ENCODE measurements at places on chromosomes 1 and 21. TPM values are rescaled to one million over a fixed set of nuclear protein-coding genes. Genes with fewer than 3 reads are reported as not detected.

GRCh38 chr1:115726161-115726560 lies 42.4 kb downstream of the CASQ2 start:
- H3K4me1 ChIP-seq = peaks cover 17% of the 10 kb centered on the region
- DNase-seq = no peak
- no peak overlapping the region for H3K4me3 ChIP-seq
- H3K27me3 ChIP-seq = no peaks in the 10 kb centered on the region
- no peak overlapping the region for H3K27ac ChIP-seq

GRCh38 chr21:32941263-32941662 lies 84.5 kb upstream of the OLIG2 start:
- H3K27me3 ChIP-seq = peaks cover 50% of the 10 kb centered on the region
- H3K4me1 ChIP-seq = no peaks in the 10 kb centered on the region
- peaks cover 4% of the 10 kb centered on the region for H3K36me3 ChIP-seq
- no peak for DNase-seq

The TSPAN2 gene
- 0.42 TPM for total RNA-seq

GRCh38 chr1:91754348-91754747 lies 131.6 kb downstream of the TGFBR3 start:
- peaks cover 23% of the 10 kb centered on the region for H3K4me1 ChIP-seq
- no peaks in the 10 kb centered on the region for H3K27me3 ChIP-seq
- DNase-seq = no peak
- no peak overlapping the region for H3K27ac ChIP-seq

The ZNF648 gene
- total RNA-seq = not detected

DNA sequence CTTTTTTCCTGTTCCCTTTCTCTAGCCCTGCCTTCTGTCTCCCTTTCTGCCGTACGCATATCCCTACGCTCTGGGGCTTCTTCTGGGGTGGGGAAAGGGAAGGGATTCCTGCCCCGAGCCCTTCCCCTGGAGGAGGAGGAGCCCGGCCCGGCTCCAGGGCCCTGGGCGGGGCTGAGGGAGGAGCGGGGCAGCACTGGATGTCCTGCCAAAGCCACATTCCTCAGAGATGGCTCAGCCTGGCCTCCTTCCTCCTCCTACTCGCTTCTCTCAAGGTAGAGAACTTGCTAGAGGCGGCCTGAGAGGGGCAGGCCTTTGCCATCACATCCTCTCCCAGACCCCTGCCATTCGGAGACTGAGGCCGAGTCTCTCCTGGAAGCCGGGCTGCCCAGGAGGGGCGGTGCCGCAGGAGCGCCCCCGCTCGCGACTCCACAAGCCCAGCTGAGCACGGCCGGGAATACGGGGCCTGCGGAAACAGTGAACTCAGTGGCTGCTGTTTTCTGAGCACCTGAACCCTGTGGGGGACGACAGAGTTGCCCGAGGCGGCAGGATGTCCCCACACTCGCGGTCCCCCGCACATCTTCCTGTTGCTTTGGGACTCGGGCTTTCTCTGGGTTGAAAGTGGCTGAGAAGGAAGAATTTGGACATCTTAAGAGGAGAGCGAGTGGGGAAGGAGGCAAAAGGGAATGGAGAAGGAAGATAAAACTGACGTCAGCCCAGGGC lies 12.2 kb downstream of the ADAMTSL4 start:
- H3K4me1 ChIP-seq = peaks cover 46% of the 10 kb centered on the region
- no peaks in the 10 kb centered on the region for H3K27me3 ChIP-seq
- peak; percentile 100 for DNase-seq
- H3K36me3 ChIP-seq = peaks cover 46% of the 10 kb centered on the region

DNA sequence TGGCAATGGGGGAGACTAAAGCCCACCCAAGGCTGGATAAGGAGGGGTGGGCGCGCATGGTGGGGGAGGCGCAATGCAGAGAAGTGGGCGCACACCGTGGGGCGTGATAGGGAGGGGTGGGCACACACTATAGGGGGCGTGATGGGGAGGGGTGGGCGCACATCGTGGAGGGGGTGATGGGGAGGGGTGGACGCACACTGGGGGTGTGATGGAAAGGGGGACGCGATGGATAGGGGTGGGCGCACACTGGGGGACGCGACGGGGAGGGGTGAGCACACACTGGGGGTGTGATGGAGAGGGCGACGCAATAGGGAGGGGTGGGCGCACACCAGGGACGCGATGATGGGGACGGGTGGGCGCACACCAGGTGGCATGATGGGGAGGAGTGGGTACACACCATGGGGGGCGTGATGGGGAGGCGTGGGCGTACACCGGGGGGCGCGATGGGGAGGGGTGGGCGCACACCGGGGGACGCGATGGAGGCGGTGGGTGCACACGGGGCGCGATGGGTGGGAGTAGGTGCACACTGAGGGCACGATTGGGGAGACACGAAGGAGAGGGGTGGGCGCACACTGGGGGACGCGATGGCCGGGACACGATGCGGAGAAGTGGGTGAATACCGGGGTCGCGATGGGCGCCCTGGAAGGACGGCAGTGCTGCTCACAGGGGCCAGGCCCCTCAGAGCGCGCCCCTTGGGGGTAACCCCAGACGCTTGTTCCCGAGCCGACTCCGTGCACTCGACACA lies 929 bp downstream of the SUMO3 start:
- peaks cover 14% of the 10 kb centered on the region for H3K36me3 ChIP-seq

The BRDT gene
- not detected for total RNA-seq

GRCh38 chr1:53519421-53519820 lies 60.2 kb downstream of the DMRTB1 start:
- H3K36me3 ChIP-seq = no peaks in the 10 kb centered on the region
- no peaks in the 10 kb centered on the region for H3K4me1 ChIP-seq
- no peak overlapping the region for H3K27ac ChIP-seq
- H3K4me3 ChIP-seq = no peak overlapping the region

The CGN gene
- total RNA-seq = 0.32 TPM

- no peaks in the 10 kb centered on the region for H3K36me3 ChIP-seq
- peaks cover 31% of the 10 kb centered on the region for H3K4me1 ChIP-seq
- H3K4me3 ChIP-seq = no peak overlapping the region
- H3K27ac ChIP-seq = no peak overlapping the region
Measured at GRCh38 chr1:205453466-205453865, 2.4 kb downstream of the BLACAT1 start.

DNA sequence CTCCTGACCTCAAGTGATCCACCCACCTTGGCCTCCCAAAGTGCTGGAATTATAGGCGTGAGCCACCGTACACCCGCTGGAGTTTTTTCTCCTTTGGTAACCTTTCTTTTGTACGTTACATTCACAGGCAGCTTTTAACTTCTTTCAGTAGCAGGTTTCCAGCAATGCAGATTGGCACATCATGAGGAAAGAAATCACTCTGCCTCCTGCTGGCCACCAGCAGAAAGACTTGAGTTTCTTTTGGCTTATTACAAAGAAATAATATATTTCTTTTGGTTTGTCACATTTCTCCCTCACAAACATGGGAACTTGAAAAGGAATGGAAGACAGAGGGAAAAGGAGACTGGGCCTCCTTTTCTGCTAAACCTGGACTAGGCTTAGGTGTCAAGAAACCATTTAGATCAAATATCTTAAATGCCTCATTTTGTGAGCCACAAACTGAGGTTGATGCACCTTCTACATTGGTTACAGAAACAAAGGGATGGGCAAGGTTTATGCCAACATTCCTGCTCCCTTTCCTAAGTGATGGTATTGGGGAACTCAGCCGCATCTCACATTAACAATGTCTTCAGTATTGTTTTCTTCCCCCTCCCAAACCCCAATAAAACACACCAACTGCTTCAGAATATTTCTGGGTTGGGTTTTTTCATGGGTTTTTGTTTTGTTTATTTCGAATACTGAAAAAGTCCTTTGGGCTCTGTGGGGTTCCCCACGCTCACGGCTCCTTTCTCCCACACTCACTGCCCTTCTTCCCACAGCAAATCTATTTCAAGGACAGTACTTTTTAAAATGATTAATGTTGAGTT lies 7.7 kb downstream of the ENSA start:
- peak overlapping the region; percentile 33 for H3K27ac ChIP-seq
- no peak overlapping the region for H3K4me3 ChIP-seq
- H3K27me3 ChIP-seq = no peaks in the 10 kb centered on the region
- peaks cover 62% of the 10 kb centered on the region for H3K4me1 ChIP-seq
- peaks cover 85% of the 10 kb centered on the region for H3K36me3 ChIP-seq

DNA sequence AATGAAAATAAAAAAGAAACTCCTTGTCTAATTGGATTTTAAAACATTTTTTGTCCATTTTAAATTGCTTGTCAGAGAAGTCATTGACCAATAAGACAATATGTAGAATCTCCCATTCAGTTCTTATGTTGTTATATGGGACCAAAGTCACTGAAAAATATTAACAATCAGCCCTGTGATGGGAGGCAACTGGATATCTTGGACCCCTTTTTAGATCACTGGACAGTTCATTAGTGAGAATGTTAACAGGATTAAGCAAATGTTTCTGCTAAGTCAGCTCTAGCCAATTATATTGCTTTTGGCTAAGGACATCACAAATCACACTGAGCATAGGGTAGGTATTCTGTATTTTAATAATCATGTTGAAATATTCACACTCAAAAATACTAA lies 609.1 kb upstream of the USP24 start:
- no peak overlapping the region for H3K4me3 ChIP-seq
- H3K36me3 ChIP-seq = peaks cover 4% of the 10 kb centered on the region

DNA sequence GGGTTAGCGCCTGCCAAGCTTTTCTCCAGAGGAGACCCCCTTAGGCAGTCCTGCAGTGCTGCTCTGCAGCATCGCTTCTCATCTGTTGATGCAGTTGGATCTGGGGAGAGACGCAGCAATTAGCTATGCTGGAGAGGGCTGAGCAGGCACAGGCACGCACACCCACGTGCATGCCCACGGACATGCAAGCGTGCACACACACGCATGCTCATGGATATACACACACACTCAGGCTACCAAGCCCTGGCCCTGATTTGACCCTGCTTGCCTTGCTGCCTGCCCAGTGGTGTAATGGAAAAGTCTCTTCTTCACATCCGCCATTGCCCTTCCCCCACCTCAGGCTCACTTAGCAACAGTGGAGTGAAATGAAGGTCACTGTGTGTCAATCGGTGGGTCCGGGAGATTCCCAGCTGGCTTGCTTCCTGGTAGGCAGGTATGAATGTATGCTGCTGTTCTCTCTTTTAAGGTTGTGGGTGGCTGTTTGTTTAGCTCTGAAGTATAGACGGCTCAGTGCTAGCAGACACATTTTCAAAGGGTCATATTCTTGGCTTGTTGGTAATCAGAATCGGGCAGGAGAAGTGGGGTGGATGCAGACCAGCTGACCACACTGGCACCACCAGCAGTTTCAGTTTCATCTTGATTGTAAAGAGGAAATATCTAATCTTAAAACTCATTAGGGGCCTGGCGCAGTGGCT lies 9.5 kb downstream of the ATP1B1 start:
- DNase-seq = no peak
- peaks cover 37% of the 10 kb centered on the region for H3K36me3 ChIP-seq
- no peaks in the 10 kb centered on the region for H3K27me3 ChIP-seq
- peaks cover 60% of the 10 kb centered on the region for H3K4me1 ChIP-seq
- H3K4me3 ChIP-seq = no peak overlapping the region
- peak overlapping the region; percentile 49 for H3K27ac ChIP-seq

GRCh38 chr1:234234199-234234598 lies 139.1 kb upstream of the COA6 start:
- no peak overlapping the region for H3K27ac ChIP-seq
- peaks cover 10% of the 10 kb centered on the region for H3K4me1 ChIP-seq

DNA sequence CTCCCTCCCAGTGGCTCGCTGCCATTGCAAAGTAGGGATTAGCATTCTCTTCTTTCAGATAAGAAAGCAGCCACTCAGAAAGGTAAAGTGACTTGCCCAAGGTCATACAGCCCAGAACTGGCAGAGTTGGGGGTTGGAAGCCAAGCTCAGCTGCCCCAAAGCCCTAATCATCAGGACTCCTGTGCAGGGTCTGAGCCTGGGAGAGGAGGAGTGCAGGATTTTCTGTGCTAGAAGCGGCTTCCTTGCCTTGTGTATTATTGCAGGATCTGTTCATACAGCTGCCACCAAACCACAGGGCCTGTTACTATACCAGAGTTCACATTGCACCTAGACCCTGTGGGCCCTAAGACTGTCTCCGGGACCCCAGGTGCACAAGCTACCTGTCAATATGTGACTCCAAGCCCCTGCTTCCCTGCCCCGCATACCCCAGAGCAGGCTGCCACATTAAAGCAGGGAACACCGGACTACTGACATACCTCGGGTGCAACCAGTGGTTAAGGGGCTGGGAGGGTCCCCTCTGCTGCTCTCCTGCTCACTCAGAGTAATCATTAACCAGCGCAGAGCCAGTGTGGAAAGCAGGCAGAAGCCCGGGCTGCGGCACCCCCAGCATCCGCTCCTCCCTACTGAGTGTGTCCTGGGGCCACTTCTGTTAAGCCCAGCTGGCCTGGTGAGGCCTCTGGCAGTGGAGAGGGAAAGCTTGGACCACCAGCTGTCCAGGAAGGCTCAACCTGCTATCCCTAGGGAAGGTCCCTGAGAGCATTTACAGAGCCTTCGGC lies 15.8 kb downstream of the HSPG2 start:
- peaks cover 6% of the 10 kb centered on the region for H3K4me1 ChIP-seq
- no peak overlapping the region for H3K4me3 ChIP-seq
- no peak for DNase-seq
- H3K27me3 ChIP-seq = no peaks in the 10 kb centered on the region

The PDC gene
- total RNA-seq = not detected

DNA sequence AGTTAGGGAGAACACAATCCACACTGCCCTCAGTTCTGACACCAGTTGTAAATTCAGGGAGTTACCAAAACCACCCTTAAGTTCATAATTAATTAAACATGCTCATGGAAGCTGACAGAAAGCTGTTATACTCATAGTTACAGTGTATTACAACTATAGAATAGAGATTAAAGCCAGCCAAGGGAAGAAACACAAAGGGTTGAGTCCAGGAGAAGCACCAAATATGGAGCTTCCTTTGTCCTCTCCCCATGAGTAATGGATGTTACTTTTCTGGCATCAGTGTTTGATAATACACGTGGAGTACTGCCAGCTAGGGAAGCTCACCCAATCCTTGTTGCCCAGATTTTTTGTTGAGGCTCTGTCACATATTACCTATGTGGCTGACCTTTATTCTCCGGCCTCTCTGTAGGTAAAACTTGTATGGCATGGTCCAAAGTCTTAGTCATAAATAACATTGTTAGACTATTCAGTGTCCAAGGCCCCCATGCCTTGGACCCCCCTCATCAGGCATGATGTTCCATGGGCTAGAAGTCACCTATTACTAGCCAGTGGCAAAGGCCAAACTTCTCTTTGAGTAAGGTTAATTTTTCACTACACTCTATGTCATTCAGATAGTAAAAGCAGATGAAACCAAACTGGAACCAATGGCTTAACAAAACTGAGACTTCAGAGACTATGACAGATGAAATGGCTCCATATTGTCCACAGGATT lies 175.7 kb downstream of the GPR52 start:
- H3K27ac ChIP-seq = no peak overlapping the region
- no peaks in the 10 kb centered on the region for H3K4me1 ChIP-seq
- H3K4me3 ChIP-seq = no peak overlapping the region
- H3K27me3 ChIP-seq = no peaks in the 10 kb centered on the region

- no peaks in the 10 kb centered on the region for H3K27me3 ChIP-seq
- H3K27ac ChIP-seq = no peak overlapping the region
- peak; percentile 100 for DNase-seq
- H3K36me3 ChIP-seq = peaks cover 29% of the 10 kb centered on the region
Measured at GRCh38 chr1:235758931-235759330, 107.8 kb downstream of the LYST start.

GRCh38 chr21:29582855-29583254 lies 284.1 kb downstream of the BACH1 start:
- no peaks in the 10 kb centered on the region for H3K27me3 ChIP-seq
- DNase-seq = no peak
- no peaks in the 10 kb centered on the region for H3K36me3 ChIP-seq
- no peaks in the 10 kb centered on the region for H3K4me1 ChIP-seq
- H3K27ac ChIP-seq = no peak overlapping the region

The USH2A gene
- not detected for total RNA-seq

All from MCF 10A (cell line).